ENCODE measurements at places on chromosomes 13 and 19.

- DNase-seq, result no peak
Measured at GRCh38 chr13:34302596-34302995, 484.6 kb downstream of the RFC3 start.

- DNase-seq, result no peak
Measured at GRCh38 chr13:43230989-43231388, 207.6 kb downstream of the DNAJC15 start.

GRCh38 chr13:57253551-57253950 lies 86.6 kb downstream of the PRR20E start:
- no peak for DNase-seq

DNA sequence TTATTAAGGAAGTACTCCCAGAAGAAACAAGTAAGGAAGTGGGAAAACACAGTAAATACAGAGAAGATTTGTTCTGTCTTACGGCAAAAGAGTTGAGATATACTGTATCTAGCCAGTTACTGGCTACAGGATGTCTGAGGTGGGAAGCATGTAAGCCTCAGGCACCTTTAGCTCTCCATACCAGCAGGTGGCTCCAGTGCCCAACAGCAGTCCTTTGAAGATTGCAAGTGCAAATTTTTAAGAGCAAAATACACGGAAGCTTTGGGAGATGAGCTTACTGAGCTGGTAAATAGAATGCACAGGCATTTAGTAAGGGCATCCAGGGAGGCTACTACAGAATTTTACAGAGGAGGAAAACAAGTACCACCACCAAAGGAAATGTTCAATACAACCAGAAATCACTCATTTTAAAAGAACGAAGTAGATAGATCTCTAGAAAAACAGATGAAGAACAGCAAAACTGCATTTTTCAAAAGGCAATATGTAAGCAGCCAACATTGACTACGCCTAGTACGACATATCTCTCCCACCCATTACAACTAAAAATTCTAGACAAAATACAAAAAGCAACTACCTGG lies 57.9 kb upstream of the VSTM2B start:
- DNase-seq, result peak; percentile 20

GRCh38 chr19:40576151-40576584 lies 505 bp upstream of the SHKBP1 start:
- DNase-seq, result peak; percentile 43

DNA sequence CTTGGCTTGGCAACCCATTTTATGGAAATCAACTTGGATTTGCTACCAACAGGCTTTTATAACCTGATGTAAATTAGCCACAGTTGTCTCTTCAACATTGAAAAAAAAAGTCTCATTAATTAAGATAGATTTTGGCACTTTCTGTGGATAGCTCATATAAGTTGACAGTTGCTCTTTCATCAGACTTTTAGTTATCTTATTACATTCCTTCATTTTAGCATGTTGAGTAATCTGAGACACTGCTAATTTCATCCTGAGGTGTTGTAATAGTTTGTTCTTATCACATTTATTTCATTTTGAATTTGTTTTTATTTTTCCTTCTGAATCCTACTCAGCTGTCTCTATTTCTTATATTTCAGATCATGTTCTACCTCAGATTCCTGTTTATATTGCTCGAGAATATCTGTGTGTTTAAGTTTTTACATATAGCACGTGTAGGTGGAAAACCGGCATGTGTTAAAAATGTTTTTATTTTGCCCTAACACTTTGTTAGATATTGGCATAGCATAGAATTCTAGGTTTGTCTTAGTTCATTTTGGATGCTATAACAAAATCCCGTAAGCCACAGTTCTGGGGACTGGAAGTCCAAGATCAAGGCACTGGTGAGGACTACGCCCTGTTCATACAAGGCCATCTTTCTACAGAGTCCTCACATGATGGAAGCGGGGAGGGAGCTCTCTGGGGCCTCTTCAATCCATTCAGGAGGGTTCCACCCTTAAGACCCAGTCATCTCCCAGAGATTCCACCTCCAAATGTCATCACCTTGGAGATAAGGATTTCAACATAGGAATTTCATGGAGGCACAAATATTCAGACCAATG lies 239.4 kb downstream of the COL4A1 start:
- no peak for DNase-seq

- no peak for DNase-seq
Measured at GRCh38 chr13:28743020-28743419, 24.2 kb upstream of the SLC46A3 start.
